Smooth muscle cell of trachea (primary cell): ENCODE measurements at places on chromosomes 1 and 21. TPM values are rescaled to one million over a fixed set of nuclear protein-coding genes. Genes with fewer than 3 reads are reported as not detected.

Gene TTLL7
- 18.7 and 31.6 TPM in 2 replicates for total RNA-seq

Gene MYOG
- total RNA-seq: not detected in 2 replicates

Gene IGSF3
- total RNA-seq: 0.33 and 0.44 TPM in 2 replicates

Gene E2F2
- 0.17 and 2.0 TPM in 2 replicates for total RNA-seq

Gene IFI6
- total RNA-seq: 26.5 and 74.4 TPM in 2 replicates

Gene MTHFR
- 75.1 and 89.3 TPM in 2 replicates for total RNA-seq

Gene DSCAM
- total RNA-seq: under 0.01 TPM in 1 of 2 replicates, not detected in the other

Gene TNFRSF9
- total RNA-seq: 0.17 TPM in 1 of 2 replicates, not detected in the other

Gene PPP2R5A
- 35.5 and 44.7 TPM in 2 replicates for total RNA-seq

Gene IL22RA1
- 0.15 and 0.17 TPM in 2 replicates for total RNA-seq

Gene ZSCAN20
- 13.1 and 19.8 TPM in 2 replicates for total RNA-seq

Gene FAAH
- total RNA-seq: 0.15 and 1.8 TPM in 2 replicates
